ENCODE measurements at places on chromosomes 7 and 10. TPM values are rescaled to one million over a fixed set of nuclear protein-coding genes. Genes with fewer than 3 reads are reported as not detected.

DNA sequence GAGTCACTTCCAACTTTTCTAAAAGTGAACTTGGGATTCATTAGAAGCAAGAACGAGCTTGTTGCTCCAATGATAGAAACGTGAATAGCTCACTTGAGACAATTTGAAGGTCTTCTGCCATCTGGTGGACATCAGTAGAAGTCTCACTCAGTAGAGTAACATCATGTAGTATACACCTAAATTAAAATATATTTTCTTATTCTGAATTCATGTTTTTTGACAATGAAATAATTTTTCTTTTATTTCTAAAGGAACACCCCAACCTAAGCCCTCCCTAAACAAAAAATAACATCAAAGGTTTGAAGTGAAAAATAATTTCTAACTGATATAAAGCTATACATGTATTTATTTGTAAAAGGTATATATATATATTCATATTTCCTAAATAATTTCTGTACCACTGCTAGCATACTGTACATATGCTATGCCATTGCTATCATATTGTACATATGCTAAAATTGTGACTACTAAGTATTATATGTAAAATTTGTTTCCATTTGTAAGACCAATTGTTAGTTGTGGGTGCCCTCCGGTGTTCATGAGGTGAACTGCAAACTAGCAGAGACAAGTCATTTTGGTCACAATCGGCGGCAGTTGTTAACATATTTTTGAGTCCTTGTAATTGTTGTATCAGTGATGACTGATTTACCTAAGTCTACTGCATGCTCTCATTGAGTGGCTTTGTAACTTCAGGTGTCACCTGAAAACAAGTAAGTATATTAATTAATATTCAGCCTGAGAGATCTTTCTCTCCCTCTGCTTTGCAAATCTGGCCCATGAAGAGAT, 121.9 kb downstream of the PTPRZ1 start:
- DNase-seq: peak; percentile 81

- DNase-seq: no peak
These were observed 12.1 kb upstream of the SYPL1 start for GRCh38 chr7:106124186-106124585.

Gene RNF148
- total RNA-seq: 1.2 TPM

GRCh38 chr7:116420003-116420402, 79.5 kb upstream of the CAV2 start:
- no peak for DNase-seq

DNA sequence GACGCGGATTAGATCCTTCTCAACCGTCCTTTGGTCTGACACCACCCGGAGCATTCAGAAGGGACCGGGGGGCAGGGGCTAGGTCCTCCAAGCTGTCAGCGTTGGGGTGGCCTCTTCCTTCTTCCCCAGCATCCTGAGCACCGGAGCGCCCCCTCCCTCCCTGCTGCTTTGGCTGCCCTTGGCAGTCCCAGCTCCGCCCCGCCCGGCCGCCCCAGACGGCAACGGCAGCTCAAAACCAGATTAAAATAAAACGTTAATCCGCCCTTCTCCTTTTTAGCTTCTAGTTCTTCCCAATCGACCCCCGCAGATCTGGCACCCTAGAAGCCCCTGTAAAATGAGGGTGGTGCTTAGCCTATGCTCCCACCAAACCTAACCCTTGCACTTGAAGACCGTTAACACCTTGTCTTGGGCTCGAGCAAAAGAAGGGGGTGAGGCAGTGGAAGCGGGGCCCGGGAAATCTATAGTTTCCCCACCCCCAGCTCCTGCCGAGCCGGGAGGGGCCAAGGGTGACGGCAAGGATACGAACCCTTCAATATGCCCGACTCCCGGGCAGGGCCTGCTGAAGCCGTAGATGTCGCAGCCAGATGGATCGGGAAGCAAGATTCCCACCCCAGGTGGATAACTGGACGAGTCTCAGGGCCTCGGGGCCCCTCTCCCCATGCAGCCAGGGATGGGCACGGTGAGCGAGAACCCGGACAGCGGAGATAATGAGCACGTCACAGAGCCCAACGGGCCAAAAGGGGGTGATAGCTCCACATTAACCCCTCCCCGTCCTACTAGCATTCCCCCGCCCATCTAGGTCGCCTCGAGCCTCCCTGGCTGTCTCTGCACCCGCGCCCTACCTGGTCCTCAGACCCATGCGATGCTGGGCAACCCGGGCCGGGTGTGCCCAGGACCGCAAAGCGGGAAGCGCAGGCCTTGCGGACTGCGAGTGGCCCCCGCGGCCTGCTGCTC, 169.7 kb downstream of the NRF1 start:
- DNase-seq: peak; percentile 90

Gene RARRES2
- total RNA-seq: 26.1 TPM

DNA sequence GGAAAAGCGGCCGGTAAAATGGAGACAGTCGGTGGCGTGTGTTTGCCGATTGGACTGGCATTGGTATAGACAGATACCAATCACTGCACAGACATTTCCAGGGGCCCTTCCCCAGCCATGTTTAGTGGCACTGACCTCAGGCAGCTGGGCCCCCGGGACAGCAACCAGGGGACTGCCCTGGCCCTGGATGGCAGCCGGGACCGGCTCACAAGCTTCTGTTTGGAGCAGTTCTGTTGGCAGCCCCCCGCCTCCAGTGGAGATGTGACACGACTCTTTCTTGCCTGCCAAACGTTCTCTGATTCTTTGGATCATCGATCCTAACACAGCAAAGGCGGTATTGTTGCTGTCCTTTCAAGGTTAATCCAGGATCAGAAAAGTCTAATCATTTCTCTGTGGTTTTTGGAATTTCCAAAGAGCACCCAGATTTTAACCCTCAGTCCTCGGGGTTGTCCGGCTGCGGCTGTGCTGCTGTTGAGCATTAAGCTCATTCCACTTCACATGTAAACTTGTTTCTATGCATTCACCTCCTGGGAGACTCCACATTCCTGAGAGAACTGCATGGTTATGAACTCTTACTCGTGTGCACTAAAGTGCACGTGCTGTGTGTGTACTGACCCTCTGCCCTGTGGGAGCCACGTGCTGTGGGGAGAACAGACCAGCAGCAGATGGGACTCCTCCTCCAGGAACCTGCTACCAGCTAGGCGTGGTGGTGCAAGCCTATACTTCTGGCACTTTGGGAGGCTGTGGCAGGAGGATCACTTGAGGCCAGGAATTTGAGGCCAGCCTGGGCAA, 46.0 kb downstream of the FOXK1 start:
- peak; percentile 39 for DNase-seq
